ENCODE measurements at places on chromosomes 12 and 14.

- DNase-seq = no peak
Observed at GRCh38 chr12:124551268-124552144, 15.9 kb downstream of the NCOR2 start.

DNA sequence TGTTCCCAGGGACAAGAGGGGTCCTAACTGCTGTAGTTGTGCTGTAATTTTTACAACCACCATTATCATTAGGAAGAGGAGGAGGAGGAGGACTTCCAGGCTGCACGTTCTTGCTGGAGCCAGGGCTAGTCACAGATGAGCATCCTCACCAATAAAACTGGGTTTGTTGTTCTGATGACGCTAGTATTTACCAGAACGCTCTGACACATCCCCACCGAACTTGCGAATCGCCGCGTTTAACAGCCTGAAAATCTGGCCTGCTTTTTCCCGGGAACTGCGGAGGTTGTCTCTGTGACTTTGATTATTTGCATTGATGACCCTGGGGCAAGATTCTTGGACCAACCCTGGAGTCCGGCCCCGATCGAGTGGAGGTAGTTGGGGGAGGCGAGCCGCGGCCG lies 10.2 kb downstream of the TBX5 start:
- DNase-seq = no peak

DNA sequence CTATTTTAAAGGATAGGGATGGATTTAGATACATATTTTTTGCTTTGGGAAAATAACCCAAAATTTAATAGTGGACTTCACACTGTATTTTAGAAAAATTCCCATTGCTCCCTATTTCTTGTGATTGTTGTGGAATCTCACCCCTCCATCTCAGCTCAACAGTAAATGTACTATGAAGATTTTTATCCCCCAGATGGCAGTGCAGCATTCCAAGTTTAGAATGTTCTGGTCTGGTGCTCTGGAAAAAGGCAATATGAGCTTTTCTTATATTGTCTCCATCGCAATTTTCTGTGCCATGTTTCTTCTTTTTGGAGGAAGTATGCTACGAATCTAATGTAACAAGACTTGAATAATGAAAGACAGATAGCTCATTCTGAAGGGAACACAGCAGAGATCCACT lies 471.7 kb upstream of the SYT1 start:
- DNase-seq = no peak

- DNase-seq = no peak
Observed at GRCh38 chr14:37221073-37221472, 23.3 kb downstream of the MIPOL1 start.

DNA sequence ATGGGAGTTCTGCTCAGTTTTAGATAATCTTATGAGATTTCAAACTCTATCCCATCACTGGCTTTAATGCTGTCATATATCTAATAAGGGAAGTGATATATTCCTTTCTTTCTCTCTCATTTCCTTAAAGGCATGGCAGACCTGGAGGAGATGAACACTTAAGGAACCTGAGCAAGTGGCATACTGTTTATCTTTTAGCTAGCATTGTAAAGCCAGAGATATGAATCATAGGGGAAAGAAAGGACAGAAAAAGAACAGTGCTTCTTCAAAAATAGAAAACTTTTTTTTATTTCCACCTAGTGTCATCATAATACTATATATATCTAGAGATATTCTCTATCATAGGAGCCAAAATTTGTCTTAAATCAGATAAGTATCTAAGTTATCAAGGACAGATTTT lies 68.3 kb upstream of the PSMA6 start:
- no peak for DNase-seq

DNA sequence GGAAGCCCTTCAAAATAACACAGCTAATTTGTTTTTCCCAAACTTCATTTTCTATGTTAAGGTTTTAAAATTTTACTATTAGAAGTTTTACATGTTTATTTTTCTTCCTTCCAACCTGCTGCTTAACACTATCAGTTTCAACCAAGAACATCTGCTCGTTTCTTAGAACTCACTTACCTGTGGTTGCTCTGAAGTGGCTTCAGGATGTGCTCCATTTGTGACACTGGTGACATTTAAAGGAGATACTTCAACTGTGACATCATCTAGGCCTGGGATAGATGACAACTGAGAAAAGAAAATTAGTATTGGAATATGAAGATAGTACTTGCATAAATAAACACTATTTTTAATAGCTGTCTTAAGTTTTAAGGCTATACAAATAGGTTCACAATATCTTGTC lies 17.9 kb downstream of the WASHC3 start:
- no peak for DNase-seq

- DNase-seq = no peak
Observed at GRCh38 chr12:4151362-4152121, 122.0 kb upstream of the CCND2 start.

DNA sequence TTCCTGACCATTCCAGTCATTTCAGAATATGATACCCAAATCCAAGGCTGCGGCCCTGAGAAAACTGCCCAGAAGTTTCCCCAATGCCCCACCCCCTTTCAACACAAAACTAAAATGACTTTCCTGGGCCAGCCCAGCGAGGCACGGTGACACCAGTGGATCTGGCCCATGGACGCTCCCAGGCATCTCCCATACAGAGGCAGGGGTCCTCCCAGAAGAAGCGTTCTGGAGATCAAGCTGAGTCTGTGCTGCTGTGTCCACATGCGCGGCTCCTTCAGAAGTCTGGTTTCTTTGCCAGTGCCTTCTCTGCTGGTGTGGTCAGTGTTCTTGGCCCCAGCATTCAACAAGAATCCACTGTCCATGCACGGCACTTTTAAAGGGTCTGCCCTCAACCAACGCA lies 228.2 kb upstream of the SFSWAP start:
- no peak for DNase-seq

DNA sequence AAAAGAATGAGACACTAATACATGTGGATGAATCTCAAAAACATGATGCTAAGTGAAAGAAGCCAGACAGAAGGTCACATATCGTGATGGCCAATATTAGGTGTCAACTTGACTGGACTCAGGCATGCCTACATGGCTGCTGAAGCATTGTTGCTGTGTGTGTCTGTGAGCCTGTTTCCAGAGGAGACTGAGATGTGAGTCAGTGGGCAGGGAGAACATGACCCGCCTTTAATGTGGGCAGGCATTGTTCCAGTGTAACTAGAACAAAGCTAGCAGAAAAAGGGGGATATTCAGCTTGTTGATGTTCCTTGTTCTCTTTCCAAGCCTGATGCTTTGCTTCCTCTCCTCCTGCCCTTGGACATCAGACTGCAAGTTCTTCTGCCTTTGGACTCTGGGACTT lies 47.6 kb downstream of the DCAF5 start:
- DNase-seq = no peak

DNA sequence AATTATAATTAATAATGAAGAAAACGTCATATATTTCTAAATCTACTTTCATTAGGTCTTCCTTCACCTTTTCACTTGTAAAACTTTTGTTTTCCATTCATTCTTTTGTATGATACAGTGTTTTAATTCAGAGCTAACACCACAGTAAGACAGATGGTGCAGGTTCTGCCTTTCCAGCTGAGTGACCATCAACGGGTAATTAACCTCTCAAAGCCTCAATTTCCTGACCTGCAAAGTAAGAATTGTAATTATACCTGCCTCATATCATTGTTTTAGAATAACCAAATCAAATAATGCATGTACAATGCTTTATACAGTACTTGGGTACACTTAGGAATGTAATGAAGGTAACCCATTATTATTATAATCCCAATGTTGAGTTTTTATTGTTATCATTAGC lies 157.6 kb downstream of the FOXA1 start:
- DNase-seq = no peak

DNA sequence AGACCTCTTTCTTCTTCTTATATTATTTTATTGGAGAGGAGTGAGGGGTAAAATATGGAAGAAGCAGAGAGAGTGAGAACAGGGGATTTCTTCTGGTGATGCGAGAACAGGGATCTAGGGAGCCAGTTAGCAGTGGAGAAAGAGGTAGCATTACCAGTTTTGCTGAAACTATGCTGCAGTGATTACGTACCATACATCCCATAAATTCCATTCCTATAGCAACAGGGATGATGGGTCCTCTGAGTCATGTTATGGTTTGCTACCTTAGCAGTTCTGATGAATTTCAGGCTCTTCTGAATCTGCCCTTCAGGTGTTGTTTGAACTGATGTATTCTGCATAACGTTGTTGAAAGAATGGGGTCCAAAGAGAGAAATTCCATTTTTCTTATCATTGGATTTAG lies 625.4 kb upstream of the LRFN5 start:
- DNase-seq = no peak

DNA sequence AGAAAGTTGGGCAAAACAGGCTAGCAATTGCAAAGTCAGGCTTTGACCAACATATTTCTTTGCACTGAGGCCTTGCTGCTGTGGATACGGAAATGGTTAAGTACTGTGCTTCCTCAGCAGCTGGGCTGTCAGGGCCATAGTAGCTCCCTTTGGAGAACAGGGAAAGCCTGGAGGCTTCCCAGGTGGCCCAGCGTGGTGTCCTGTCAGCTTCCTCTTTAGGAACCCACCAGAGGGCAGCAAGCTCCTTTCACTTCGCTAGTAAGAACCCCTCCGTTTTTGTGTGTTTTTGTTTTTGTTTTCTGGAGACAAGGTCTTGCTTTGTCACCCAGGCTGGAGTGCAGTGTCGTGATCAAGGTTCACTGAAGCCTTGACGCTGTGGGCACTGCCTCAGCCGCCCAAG lies 1.7 kb upstream of the CFAP251 start:
- DNase-seq = no peak

DNA sequence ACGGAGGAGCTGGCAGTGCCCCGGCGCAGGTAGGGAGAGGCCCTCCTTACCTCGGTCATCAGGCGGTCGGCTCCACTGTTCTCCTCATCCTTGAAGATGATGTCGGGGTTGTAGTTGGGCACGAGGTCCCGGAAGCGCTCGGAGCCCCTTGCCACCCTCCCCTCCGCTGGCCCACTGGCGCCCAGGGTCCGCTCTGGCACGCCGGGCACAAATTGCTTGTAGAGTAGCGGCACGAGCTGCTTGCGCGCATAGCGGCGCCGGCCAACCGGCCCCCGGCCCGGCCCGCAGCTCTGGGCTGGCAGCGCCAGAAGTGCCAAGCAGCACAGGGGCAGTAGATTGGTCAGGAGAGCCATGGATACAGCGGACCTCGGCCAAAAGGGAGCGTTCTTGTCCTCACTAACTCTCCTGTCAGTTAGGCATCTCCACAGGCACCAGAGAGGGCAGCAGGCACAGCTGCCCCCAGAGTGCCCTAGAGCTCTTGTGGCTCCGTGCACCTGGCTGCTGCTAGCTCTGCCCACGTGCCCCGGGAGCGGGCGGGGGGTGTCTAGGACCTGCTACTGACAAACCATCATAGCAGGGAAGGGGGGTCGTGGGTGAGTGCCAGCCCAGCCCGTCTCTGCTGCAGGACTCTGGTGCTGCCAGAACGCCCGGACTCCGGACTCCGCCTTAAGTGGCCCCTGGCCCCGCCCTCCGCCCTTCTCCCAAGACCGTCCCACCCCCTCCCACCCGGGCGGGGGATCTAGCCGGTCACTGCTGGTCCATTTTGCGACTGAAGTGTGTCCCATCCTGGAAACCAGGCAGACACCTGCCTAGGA lies at the start of gene DHH:
Gene DHH (minus strand): TSS at position 642 of the 815 bp plus-strand sequence. CDS start 289 bp downstream, at position 353.
- no peak for DNase-seq

GRCh38 chr12:7369274-7369729 lies 65.4 kb downstream of the ACSM4 start:
- DNase-seq = no peak

GRCh38 chr14:22773162-22774010 lies 6.9 kb downstream of the OXA1L start:
- no peak for DNase-seq

DNA sequence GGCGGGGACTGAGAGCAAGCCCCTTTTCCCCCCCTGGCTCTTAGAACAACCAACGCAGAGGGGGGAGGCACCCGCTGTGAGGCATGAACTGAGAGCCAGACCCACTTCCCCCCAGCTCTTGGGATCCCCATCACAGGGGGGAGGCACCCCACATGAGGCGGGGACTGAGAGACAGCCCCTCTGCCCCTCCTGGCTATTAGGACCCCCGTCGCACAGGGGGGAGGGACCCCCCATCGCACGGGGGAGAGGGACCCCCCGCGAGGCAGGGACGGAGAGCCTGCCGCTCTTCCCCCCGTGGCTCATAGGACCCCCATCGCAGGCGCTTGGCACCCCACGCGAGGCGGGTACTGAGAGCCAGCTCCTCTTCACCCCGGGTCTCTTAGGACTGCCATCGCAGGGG lies 195.8 kb upstream of the PZP start:
- no peak for DNase-seq

- DNase-seq = no peak
Observed at GRCh38 chr12:112362310-112362709, 19.9 kb downstream of the HECTD4 start.
